Activated naive CD4-positive, alpha-beta T cell treated with anti-CD3 and anti-CD28 coated beads, Interleukin-2, amount 50 U/mL, for 16 hours (primary cell): ENCODE measurements at places on chromosomes 7 and 10.

DNA sequence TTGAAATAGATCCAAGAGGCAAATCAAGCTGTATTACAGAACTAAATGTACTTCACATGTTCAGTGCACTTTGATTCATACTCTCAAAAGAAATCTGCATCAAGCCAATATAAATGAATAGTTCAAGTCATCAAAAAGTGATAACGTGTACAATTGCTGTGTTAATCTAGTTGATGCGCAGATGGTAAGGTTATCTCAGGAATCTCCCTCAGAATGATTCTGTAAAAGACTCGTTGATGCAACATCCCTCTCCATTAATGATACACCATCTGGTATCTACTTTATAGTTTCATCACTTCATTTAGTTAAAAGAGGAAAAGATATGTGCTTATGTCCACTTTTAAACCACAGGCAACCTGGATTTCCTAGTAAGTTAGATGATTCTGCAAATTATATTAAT is 200.6 kb downstream of the CHCHD3 start:
- no peak for DNase-seq

DNA sequence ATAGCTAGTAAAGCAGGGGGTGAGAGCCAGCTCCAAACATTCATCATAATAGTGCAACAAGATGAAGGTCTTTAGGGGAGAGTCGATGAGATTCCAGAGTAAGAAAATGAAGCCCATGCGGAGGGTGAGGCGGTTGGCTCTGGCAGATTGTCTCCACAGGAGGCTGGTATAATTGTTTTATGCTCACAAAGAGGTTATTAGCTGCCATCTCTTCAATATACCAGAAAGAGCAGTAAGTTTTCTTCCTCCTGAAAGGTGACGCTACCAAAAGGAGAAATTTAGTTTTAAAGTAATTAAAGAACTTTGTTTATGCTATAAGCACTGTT is 59.2 kb upstream of the KCNIP2 start:
- no peak for DNase-seq

DNA sequence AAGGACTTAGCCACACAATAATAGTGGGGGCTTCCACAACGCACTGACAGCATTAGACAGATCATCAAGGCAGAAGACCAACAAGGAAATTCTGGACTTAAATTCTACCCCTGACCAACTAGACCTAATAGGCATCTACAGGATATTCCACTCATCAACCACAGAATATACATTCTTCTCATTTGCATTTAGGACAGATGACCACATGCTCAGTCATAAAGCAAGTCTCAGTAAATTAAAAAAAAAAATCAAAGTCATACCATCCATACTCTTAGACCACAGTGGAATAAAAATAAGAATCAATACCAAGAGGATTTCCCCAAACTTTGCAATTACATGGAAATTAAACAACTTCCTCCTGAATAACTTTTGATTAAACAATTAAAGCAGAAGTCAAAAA is 155.9 kb downstream of the CDK14 start:
- DNase-seq: no peak

DNA sequence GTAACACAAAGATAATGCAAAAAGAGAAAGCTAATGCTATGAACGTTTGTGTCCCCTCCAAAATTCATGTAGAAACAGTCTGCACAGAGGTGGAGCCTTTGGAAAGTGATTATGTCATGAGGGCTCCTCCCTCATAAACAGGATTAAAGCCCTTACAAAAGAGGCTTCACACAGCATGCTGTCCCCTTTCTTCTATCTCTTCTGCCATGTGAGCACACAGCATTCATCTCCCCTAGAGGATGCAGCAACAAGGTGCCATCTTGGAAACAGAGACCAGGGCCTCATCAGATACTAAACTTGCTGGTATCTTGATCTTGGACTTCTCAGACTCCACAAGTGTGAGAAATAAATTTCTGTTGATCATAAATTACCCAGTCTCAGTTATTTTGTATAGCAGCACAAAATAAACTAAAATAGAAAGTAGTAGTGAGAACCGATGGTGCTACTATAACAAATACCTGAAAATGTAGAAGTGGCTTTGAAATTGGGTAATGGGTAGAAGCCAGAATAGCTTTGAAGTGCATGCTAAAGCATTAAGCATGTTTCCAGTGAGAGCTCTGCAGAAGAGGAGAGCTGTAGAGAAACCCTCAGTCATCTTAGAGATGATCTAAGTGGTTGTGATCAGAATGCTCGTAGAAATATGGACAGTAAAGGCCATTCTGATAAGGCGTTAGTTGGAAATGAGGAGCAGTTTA is 108.7 kb downstream of the DNAJC1 start:
- DNase-seq: no peak

- DNase-seq: no peak
Measured at GRCh38 chr7:134737566-134738345, 41.7 kb upstream of the CALD1 start.

DNA sequence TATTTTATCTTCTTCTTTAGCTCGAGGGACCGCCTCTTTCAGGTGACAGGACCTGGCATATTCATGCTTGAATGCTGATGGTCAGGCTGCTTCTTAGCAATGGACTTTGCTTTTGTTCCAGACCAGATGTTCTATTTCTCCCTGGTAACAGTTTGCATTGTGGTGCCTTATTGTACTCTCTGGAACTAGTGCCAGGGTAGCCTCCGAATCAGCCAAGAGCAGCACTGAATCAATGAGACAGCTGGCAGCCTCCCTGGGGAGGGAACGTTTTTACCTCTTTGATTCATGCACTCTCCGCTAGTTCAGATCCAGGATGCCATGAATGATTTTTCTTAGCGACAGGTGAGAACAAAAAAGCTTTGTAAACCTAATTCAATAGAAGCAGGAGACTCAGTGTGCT is 54.1 kb upstream of the NXPH1 start:
- no peak for DNase-seq

- DNase-seq: no peak
Measured at GRCh38 chr7:1055956-1056784, 11.8 kb downstream of the GPR146 start.

GRCh38 chr7:74003621-74004020 is 24.4 kb upstream of the ELN start:
- DNase-seq: no peak

DNA sequence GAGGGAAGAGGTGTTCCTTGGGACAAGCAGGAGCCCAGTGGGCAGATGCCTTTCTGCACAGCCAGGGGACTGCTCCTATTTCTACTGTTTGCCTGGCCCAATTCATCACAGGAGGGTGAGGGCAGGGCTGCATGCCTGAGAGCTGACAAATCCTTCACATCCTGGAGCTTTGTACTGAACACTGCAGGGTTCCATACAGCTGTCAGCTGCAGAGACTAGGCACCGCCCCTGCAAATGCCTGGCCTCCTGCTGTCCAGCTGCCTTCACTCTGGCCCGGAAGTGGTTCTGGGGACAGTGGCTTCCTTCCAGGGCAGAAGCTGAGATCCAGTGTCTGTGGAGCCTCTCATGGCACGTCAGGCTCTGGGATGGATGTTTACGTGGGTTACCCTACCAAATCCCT is 470.7 kb downstream of the DNAJB6 start:
- DNase-seq: no peak

- no peak for DNase-seq
Measured at GRCh38 chr10:93226619-93227018, 152.9 kb downstream of the CYP26A1 start.

- DNase-seq: no peak
Measured at GRCh38 chr10:56181607-56182006, 179.5 kb downstream of the ZWINT start.

GRCh38 chr7:148245381-148245780 is 345.2 kb upstream of the C7orf33 start:
- no peak for DNase-seq

DNA sequence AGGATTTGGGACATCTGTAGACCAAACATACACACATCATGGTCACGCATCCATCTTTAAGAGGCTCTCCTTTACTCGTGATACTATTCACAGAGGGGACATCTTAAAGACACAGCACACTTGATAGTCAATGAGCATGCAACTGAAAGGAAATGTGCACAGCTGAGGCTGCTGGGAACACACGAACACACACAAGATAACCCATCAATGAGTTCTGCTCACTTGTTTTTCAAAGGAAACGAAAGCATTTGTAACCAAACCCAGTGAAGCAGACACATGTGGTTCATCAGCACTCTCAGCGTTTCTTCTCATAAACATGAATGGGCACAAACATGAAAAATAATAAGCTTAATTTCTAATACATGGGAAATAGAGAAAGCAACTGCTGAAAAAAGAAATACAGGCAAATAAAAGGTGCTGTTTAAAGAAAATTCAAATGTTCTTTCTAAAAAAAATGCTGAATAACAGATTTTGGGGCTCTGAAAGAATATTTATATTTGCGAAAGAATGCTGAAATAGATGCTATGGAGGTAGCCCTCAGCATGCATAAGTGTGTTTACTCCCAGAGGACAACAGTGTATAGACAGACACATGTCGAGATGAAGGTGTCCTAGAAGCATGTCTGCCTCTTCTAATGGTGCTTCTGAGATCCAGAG is 59.7 kb upstream of the LAMB4 start:
- no peak for DNase-seq

GRCh38 chr7:96400518-96400917 is 78.6 kb upstream of the SLC25A13 start:
- DNase-seq: no peak

DNA sequence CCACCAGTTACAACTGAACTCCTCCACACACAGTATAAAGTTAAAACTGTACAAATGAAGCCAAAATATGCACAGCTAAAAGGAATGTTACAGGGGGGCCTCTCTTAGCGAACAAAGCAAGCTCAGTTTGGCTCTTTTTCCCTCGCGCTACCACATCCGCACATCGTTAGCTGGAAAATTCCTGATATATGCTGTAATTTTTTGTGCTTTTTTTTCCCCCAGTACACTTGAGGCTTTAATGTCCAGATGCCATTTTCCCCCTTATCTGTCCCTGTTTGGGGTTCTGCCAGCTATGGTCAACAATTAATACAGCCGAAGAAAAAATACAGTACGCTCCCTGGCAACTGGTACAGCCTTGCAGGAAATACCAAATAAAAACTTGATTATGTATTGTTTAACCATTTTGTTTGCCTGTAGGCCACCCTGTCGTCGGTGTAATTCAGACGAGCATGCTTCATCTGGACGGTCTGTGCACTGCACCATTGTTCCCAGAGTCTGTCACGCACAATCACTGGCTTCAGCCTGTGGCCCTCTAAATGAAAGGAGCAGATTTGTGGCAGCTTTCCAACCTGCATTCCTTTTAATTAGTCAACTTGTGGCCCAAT is 108.1 kb upstream of the FAM133B start:
- DNase-seq: no peak

- no peak for DNase-seq
Measured at GRCh38 chr10:14397066-14397465, 66.3 kb upstream of the FRMD4A start.

GRCh38 chr7:27994639-27995038 is 186.0 kb downstream of the JAZF1 start:
- no peak for DNase-seq

DNA sequence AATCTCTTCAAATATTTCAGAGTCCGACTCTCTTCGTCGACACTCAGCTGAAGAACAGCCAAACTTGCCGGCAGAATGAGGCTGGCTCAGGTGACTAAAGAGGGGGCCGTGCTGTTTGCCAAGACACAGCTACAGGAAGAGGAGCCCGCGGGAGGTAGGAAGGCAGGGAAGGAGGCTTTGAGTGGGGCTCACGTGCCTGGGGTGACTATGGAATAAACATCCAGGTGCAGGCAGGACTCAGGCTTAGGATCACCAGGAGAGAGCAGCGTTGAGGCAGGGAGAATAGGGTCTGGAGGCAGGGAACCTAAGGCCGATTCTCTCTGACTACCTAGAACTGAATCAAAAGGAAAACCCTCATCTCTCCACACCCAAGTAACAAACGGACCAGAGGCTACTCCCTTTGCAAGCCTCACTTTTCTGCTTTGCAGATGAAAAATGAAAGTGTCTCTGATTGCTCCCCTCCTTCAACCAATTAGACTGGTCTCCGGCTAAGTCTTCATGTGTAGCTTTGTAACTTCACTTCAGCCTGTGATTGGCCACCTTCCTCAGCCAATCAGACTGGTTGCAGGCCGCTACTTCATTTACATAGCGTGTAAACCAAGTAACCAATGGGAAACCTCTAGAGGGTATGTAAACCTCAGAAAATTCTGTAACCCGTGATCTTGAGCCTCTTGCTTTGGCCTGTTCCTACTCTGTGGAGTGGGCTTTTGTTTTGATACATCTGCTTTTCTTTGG is 19.7 kb upstream of the BNIP3 start:
- no peak for DNase-seq

- DNase-seq: peak; percentile 25
Measured at GRCh38 chr7:5143106-5143505, 46.9 kb upstream of the WIPI2 start.

DNA sequence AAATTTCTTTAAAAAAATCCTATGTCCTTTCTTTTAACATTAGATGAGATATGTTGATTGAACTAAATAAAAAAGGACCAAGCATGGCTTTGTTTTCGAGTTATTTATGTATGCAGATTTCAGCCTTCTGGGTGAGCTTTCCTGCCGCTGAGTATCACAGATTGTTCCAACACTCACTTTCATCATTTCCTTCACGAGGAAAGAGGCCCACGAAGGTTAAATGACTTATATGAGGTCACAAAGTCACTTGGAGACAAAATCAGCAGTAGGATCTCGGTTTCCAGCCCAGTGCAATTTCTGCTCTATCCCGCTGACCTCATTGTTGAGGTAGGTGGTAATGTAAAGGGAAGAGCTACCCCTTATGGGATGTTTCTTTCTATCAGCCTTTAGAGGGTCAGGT is 226.8 kb downstream of the SKAP2 start:
- no peak for DNase-seq

- DNase-seq: no peak
Measured at GRCh38 chr7:80231707-80232106, 97.1 kb downstream of the GNAI1 start.

- DNase-seq: no peak
Measured at GRCh38 chr7:117750612-117751563, 122.4 kb downstream of the CTTNBP2 start.

- DNase-seq: no peak
Measured at GRCh38 chr10:108608860-108609259, 1314.5 kb downstream of the XPNPEP1 start.

DNA sequence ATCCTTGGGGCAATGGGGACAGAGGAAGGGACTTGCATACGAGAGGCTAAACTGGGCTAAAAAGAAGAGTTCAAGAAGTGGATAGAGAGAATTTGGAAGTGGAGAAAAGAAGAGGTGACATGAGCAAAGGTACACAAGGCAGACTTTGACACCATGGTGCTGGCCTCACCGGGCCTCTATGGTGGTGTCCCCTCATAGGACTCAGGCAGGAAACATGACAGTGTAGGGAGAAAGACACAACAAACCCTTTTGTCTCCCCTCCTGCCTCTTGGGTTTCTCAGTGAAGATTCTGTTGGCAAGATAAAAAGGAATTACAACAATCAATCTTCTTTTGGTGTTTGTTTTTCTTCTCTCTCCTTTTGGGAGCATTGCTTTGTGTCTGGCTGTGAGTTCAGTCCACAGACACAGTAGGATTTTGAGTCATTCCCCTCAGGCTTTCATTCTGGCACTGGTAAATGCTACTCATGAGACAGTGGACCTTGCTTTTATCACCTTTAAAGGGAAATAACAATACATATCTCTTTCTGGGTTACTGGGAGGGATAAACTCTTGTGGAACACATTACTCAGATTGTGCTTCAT is 827.7 kb downstream of the TNS3 start:
- DNase-seq: no peak

- no peak for DNase-seq
Measured at GRCh38 chr7:90681336-90682022, 85.4 kb downstream of the CDK14 start.

- DNase-seq: no peak
Measured at GRCh38 chr10:1369197-1369596, 313.0 kb downstream of the WDR37 start.

GRCh38 chr7:90222811-90223725 is 11.5 kb downstream of the STEAP2 start:
- DNase-seq: no peak

GRCh38 chr7:45456747-45457524 is 117.2 kb upstream of the ADCY1 start:
- DNase-seq: no peak
